ENCODE measurements at places on chromosomes 13 and 19.

GRCh38 chr19:48370955-48371354, 6.8 kb downstream of the SYNGR4 start:
- DNase-seq, result no peak

DNA sequence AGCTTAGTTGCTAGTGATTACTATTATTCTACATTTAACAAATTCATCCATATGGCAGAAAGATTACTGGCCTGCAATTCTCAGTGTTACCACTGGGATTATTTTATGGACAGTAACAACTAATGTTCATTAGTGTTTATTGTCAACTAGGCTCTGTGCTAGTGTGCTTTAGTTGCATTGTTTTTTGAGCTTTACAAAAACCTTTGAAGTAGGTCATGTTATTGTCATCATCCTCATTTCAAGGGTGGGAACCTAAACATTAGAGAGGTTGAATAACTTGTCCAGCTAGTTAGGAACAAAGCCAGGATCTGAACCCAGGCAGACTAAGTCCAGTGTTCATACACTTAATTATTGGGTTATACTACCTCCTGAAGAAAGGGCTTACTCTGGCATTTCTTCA, 27.8 kb upstream of the TDRD3 start:
- no peak for DNase-seq

DNA sequence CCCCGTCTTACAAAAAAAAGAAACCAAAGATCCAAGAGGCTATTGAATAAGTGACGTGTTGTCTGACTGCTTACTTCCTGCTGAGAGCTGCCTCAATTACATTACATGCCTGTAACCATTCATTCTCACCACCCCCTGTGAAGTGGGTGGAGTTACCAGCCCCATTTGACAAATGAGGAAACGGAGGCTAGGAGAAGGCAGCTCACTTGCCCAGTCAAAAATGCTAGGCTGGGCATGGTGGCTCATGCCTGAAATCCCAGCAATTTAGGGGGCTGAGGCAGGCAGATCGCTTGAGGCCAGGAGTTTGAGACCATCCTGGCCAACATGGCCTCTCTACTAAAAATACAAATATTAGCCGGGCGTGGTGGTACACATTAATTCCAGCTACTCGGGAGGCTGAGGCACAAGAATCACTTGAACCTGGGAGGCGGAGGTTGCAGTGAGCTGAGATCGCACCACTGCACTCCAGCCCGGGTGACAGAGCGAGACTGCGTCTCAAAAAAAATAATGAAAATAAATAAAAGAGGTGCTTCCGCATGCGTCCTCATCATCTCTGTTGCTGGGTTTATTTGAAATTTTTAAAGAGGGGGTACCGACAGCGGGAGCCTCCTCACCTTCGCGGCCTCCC, 499 bp downstream of the LSM7 start:
- peak; percentile 32 for DNase-seq

- DNase-seq, result no peak
Measured at GRCh38 chr13:62320129-62321108, 904.8 kb upstream of the PCDH20 start.

DNA sequence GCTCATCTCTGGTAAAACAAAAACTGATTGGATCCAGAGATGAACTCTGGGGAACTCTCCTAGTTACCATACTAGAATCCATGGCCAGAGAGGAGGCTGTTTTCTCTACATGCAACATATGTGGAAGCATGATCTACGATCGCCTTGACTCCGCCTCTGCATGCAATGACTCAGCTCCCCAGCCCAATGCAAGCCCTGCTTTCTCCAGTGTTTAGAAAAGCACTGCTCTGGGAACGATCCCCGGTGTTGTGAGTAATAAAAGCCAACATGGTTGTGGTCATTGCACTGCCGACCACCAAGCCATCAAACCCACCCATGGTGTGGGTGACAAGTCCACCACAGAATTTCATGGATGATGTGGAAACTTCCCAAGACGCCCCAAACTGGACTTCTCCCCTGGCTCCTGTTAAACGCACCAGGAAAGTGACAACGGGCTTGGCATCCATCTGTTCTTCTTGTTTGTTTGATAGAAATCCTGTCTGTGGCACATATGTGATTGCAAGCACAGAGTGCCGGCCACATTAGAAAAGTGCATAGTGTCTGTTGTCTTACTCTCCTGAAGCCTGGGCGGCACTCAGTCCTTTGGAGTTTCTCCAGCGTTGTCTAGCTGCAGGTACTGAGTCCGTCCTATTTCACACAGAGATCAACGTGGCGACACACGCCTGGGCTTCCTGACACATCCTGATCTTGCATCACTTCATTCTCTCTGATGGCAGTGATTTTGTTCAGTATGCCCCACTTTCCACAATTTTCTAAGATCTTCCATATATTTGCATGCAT, 36.4 kb upstream of the VSTM2B start:
- DNase-seq, result no peak

DNA sequence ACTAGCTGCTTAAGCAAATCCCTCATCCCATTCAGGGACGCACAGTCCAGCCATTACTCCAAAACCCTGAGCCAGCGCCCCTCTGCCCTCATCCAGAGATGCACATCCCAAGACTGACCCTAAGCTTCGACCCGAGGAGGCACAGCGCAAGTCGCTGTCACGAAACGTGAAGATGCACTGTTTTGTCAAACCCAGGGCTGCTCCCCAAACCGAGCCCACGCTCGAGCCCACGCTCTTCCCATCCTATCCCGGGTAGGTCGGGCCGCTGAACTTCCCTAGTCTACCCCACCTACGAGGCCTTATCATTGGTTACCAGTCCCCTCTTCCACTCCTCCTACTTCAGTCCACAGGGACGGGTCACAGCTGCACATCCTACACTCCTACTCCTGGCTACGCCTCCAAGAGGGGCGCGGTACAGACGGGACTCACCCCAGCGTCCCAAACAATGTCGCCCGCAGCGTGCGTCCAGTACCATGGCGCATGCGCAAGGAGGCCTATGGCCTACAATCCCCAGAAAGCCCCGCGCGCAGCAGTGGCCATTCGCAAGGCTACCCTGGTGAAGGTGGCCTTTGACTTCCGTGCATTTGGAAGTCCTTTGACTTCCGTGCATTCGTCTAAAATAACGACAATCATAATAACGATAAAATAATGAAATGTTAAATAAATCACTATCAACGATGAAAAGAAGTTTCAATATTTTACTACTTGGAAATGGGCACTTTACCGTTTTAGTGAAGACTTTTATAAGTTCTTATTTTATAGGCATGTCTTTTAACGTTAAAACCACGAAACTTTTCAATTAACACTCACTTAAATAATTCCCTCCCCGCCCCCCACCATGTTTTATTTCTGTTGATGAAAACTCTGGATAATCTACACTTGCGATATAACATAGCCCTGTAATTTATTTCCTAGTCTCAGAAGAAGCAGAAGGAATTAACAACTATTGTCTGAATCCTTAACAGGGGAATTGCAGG, at the start of gene ZNF285:
TSS of gene ZNF285 (minus strand) at position 470 of the 977 bp plus-strand sequence. CDS start 4,395 bp downstream, outside the sequence.
- peak; percentile 37 for DNase-seq

GRCh38 chr19:1206864-1207450, 1.4 kb downstream of the STK11 start:
- DNase-seq, result no peak

DNA sequence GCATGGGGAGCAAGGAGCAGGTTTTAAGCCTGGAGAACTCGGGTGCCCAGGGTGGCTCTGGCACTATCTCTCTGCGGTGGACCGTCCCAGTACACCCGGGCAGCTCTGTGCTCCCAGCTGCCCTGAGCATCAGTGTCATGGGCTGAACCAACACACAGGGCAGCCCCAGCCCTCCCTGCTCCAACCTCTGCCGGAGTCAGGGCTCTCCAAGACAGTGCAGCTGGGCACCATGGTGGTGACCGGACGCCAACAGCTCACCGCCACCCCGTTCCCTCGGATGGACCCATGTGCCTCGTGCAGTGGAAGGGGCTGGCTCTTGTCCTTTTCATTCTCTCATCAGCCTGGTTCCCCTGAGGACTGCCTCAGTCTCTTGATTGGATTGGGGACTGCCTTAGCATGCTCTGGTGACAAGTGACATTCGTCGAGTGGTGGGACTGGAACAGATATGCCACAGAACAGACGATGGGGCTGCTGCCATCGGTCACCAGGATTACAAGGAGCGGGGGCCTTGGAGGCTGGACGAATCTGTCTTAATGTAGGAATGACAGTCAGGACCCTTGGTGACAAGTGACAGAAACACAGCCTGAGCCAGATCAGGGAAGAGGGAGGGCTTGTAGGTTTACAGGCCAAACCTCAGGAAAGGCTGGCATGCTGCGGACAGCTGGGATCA, 25.7 kb upstream of the VSTM2B start:
- no peak for DNase-seq

Data from activated T-helper 1 cell treated with anti-CD3 and anti-CD28 coated beads, Interleukin-2, amount 50 U/mL, for 16 hours (primary cell).